ENCODE measurements at places on chromosomes 7 and 10.

DNA sequence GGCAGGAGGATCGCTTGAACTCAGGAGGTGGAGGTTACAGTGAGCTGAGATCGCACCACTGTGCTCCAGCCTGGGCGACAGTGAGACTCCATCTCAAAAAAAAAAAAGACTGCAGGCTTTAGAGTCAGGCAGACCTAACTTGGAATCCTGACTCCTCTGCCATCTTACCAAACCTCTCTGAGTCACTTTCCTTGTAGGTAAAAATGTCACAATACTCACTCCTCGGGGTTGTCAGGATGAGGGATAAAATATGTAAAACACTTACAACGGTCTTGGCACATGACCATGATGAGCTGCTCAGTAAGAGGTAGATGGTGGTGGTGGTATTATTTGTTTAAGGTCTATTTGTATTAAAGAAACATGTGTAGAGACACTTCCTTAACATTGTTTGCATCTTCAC lies 154.1 kb upstream of the PDE1C start:
- no peak overlapping the region for H3K27ac ChIP-seq
- no peak for DNase-seq
- H3K4me3 ChIP-seq = no peak overlapping the region
- H3K4me1 ChIP-seq = no peaks in the 10 kb centered on the region
- H3K27me3 ChIP-seq = no peaks in the 10 kb centered on the region

- no peaks in the 10 kb centered on the region for H3K27me3 ChIP-seq
- no peak for DNase-seq
- H3K27ac ChIP-seq = no peak overlapping the region
- H3K4me1 ChIP-seq = no peaks in the 10 kb centered on the region
- no peak overlapping the region for H3K4me3 ChIP-seq
Observed at GRCh38 chr7:40824461-40824860, 689.7 kb downstream of the SUGCT start.

- peaks cover 85% of the 10 kb centered on the region for H3K4me1 ChIP-seq
- no peaks in the 10 kb centered on the region for H3K36me3 ChIP-seq
- no peak for DNase-seq
Observed at GRCh38 chr10:72259491-72260238, 14.1 kb upstream of the DDIT4 start.

DNA sequence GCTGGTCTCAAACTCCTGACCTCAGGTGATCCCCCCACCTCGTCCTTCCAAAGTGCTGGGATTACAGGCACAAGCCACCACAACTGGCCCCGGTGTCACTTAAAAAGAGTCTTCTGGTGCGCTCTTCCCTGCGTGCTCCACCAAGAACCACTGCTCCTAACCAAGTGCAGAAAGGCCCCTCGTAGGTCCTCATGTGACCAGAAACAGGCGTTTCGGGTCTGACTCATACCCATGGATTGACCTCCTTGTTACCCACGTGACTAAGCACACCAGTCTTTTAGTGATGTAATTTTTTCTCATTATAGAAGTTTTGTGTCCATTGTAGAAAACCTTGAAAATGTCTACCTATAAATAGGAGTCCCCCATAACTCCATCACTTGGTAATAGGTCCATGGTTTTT lies 13.9 kb downstream of the FKBP6 start:
- no peaks in the 10 kb centered on the region for H3K4me1 ChIP-seq
- H3K4me3 ChIP-seq = no peak overlapping the region
- H3K27me3 ChIP-seq = peaks cover 20% of the 10 kb centered on the region
- H3K27ac ChIP-seq = no peak overlapping the region

GRCh38 chr10:44300666-44301649 lies 83.9 kb downstream of the CXCL12 start:
- no peak overlapping the region for H3K27ac ChIP-seq
- H3K36me3 ChIP-seq = no peaks in the 10 kb centered on the region
- H3K4me1 ChIP-seq = no peaks in the 10 kb centered on the region
- no peak for DNase-seq
- H3K4me3 ChIP-seq = no peak overlapping the region

GRCh38 chr7:38162036-38162435 lies 16.0 kb upstream of the STARD3NL start:
- H3K4me3 ChIP-seq = no peak overlapping the region
- peaks cover 6% of the 10 kb centered on the region for H3K27me3 ChIP-seq
- DNase-seq = no peak

GRCh38 chr10:100817268-100817839 lies 72.0 kb downstream of the PAX2 start:
- no peaks in the 10 kb centered on the region for H3K36me3 ChIP-seq
- no peak overlapping the region for H3K4me3 ChIP-seq
- no peak for DNase-seq
- H3K27ac ChIP-seq = no peak overlapping the region
- H3K4me1 ChIP-seq = no peaks in the 10 kb centered on the region
- peaks cover 67% of the 10 kb centered on the region for H3K27me3 ChIP-seq
